ENCODE measurements at places on chromosomes 7 and 10.

DNA sequence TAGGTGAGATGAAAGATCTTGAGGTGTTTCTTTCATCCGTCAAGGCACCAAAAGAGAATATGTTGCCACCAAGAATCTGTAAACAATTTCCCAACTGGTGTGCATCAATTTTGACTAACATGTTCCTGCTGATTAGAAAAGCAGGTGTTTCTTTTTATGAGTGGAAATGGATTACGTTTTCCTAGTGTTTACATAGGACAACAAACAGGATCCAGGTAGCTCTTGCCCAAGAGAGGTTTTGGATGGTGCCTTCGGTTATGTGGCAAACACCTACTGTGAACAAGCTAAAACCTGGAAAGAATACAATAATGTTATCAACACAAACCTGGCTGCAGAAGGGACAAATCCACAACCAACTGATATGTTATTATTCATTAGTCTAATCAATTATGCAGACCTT is 53.6 kb upstream of the WNT16 start:
- DNase-seq, result no peak

DNA sequence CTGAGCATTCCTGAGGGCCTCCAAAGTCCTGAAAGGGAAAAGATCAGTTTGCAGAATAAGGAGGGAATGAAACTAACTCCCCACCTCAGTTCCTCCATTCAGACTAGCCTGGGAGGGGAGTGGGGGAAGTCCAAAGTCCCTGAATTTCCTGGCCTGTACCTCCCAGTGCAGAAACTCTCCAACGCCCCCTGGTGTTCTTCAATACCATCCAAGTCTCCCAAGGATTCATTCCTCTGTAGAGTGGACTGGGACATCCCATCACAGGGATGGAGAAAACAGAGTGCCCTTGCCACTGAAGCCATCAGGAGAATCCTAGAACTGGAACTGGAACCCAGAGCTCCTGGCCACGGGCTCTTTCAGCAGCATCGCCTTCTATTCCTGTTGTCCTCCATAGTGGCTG is 1.6 kb upstream of the COL13A1 start:
- peak; percentile 75 for DNase-seq

GRCh38 chr7:29272057-29272456 is 77.5 kb downstream of the CHN2 start:
- no peak for DNase-seq

DNA sequence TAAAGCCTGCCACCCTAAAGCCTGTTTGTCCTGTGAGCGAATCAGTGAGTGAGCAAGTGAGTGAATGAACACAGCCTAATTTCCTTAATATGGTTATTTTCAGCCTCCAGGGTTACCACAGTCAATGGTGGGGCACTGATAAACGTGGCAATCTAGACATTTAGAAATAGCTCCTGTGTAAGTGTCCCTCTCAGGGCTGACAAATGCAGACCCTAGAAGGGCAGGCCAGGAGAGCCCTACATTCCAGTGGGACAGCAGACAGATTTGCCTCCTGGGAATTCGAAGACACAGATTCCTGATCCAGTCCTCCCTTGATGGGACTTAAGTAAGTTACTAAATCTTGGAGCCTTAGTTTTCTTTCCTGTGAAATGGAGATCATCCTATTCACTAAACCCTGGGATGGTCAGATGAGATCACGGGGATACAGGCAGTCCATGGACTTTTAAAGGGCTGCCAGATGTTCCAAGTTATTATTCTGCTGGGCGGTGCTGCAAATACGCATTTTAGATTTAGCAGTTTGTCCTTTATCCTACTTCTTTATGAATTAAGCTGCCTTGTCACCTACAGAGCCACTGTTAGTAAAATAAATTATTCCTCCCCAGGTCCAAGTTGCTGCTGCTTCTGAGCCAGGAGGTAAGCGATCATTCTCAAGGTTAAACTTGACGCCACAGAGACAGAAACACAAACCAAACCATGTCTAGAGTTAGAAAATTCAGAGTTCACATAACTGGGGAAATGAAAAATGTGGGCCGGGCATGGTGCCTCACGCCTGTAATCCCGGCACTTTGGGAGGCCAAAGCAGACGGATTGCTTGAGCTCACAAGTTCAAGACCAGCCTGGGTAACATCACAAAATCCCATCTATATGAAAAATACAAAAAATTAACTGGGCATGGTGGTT is 54.8 kb upstream of the TM9SF3 start:
- no peak for DNase-seq

DNA sequence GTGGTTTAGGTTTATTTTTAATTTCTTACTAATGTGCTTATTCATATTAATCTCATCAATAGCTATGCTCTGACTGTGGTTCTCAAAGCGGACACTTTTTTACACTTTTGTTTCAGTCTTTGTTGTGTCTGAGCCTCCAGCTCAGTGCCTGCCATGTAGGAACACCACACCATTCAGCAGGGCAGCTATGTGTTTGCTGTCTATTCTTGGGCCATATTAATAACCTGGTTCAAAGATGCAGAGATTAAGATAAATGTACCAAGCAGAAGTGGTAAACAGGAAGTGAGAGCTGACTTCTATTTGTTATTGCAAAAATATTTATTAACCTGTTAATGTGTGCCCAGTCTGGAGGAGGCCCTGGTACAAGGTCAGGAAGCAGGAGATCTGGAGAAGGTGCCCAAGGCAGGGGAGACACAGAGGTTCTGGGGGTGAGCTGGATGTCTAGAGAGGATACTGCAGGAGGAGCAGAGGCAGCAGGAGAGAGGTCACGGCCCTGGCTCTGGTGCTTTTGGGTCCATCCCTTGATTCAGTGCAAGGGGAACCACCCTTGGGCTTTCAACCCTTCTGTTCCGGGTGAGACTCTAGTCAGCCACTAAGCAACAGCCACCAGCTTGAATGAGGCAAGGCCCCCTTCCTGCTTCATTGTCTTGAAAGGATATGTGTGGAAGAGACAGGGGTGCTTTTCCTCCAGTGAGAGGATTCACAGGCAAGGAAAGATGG is 1.9 kb downstream of the TBXAS1 start:
- DNase-seq, result no peak

DNA sequence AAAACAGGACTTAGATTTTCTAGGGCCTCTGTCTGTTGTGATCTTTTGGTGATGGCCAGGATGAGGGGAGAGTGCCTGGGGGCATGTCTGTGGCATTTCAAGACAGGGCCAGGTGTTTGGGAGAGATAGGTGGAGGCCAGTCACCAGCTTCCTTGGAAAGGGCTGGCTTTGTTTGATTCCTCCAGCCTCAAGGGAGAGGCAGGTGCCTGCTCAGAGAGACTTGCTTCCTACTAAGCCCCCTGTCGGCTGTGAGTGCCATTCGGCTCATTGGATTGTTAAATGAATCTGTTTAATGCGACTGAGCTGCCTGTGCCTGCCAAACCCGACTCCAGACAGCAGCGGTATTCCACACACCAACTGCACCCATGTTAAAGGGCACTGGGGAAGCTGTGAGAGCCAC is 304.1 kb upstream of the COBL start:
- no peak for DNase-seq

- DNase-seq, result no peak
Observed at GRCh38 chr7:155450970-155451801, 6.7 kb upstream of the EN2 start.

- DNase-seq, result peak; percentile 43
Observed at GRCh38 chr10:17075533-17076359, 53.9 kb downstream of the CUBN start.

DNA sequence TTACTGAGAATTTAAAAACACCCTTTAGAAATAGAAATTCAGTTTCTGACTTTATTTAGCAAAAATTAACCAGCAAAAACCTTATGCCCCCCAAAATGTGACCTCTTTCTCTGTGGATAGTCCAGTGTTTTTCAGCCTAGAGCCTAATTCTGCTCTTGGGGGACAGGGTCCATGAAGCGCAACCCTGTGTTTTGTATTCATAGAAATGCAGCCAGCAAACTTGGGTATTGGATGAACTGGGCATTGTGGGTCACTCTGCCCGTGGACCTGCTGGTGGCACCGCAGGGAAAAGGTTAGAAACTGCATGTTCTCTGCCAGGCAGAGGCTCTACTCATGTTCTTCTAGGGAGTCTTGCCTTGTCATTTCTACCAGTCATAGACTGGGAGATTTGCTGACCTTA is 787.4 kb upstream of the C7orf33 start:
- no peak for DNase-seq

DNA sequence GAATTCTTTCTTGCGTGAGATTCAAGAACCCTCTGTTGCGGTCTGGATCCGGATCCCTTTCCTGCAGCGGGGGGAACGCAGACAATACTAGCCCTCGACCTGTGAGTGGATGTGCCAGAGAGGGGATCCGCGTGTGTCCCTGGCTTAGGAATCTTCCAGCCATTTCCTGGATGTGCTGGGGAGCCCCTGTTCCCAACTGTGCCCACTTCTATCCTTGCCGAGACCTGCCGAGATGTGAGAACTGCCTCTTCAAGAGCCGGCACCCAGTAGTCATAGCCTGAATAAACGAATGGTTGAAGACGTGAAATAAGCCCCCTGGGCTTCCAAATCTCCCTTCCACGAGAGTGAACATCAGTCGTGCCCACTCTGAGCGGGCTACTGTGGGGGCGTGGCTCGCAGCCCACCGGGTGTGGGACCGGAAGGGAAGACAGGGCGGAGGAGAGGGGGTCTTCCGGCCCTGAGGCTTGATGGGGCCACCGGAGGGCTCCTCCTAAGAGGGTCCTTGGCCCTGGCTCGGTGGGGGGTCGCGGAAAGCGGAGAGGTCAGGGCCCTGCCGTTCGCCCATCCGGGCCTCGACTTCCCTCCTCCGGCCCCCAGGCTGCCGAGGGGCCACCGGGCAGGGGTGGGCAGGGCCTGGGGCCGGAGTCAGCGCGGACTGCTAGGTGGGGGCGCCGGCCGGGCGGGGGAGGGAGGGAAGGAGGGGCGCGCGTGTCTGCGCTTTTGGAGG is 1.3 kb upstream of the CCDC136 start:
- no peak for DNase-seq

GRCh38 chr10:107091126-107091525 is 73.4 kb downstream of the SORCS1 start:
- DNase-seq, result peak; percentile 31

- DNase-seq, result no peak
Observed at GRCh38 chr7:97118306-97118917, 914 bp downstream of the SDHAF3 start.

DNA sequence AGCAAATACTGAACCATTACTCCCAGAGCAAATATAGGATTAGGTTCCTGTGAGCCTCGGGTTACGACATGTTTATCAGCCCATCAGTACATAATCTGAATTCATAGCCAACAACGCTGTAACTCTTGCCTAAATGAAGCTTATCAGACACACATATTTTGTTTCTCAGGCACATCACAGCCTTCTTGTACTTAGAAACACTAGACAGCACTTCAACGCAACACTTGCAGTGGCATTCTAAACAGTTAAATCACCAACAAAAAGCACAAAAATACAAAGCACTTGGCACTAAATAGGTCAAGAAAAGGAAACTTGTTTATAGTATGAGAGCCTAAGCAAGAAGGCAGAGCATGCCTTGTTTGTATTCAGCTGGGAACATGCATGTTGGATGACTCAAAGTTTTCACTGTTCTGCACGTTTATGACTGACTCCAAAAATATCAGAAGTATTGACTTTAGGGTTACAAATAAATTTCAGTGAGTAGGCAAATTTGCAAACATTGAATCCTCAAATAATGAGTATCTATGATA is 75.0 kb downstream of the VPS50 start:
- no peak for DNase-seq

GRCh38 chr7:74302745-74303221 is 13.6 kb downstream of the CLIP2 start:
- no peak for DNase-seq

DNA sequence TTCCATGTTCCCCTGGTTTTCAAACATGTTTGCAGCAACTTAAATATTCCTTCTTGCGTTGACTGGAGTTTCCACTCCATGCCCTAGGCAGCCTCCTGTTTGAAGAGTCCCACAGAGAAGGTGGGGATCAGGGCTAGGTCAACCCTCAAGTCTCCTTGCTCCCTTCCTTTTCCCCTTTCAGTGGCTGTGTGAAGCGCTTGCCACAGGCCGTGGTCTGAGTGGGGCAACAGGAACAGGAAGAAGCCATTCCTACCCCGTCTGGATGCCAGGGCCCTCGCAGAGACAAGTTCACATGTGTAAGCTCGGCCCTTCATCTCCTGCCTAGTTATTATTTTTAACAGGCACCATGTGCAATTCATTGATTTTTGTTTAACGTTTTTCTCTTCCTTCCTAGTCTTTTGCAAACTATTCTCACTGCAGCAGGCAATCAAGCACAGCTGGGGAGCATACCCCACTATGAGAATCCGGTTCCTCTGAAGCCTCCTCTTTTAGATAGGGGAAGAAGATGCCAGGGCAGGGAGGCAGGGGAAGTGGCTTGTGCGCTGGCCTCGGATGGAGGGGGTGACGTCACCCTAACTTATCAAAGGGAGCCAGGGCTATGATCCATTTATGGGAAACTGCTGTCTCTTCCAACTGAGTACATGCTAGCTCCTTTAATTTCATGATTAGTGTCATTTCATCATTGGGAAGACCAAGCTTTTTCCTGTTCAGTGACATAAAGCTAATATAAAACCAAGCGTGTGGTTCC is 64.2 kb downstream of the PRLHR start:
- DNase-seq, result no peak

DNA sequence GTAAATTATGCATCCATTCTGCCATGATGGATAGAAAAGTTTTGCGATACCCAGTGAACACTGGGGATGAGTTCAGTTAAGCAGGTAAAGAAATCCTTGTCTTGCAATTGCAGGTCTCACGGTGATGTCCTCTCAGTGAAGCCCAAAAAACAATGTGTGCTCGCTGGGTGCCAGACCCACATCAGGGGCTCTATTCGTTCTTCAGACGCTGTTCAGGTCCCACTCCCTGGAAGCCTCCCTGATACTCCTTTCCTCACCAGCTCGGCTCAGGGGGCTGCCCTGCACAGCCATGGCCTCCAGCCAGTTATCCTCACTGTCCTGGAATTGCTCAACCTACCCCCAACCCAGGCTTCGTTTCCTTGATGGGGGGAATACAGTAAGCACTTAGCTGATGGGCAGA is 323.5 kb downstream of the ADARB2 start:
- DNase-seq, result no peak

DNA sequence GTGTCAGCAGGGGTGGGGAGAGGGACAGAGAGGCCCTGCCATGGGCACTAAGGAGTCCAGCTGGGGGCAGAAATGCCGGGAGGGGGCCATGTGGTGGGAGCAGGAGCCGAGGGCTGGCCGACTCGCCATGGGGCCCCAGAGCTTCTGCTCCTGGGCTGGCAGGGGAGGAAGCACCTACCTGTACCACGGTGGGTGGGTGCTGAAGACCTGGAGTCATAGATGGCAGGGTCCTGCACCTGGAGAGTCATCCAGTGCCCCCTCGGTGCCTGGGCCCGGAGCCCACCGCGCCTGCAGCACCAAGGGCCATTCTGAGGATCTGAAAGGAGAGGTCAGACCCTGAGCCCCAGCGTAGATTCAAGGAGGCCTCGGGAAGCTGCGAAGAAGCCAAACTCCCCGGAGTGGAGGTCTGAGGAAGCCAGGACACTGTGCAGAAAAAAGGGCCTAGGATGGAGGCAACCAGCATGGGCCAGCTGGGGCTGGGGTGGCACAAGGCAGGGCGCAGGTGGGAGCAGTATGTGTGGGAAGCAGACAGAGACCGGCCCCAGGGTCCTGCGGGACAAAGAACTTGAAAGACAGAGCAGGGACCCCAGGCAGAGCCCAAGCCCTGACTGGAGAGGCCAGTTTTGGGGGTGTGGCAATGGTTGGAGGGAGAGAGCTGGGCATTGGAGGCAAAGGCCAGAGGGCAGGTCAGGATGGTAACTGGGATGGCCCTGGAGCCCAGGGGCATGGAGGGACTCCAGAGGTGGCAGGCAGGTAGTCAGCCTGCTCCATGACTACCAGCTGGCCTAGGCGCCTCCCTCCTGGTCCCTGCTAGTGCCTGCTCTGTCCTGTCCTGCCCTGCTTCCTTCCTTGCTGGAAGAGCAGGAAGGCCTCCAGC is 26.7 kb upstream of the SMARCD3 start:
- no peak for DNase-seq

Data from urothelium cell line (cell line).